ENCODE measurements at places on chromosomes 2 and 18.
A peak's percentile ranks its signal among the peaks of the same experiment; 100 is the strongest.

GRCh38 chr2:229914171-229914570, 7.6 kb downstream of the TRIP12 start:
- no peak for DNase-seq

DNA sequence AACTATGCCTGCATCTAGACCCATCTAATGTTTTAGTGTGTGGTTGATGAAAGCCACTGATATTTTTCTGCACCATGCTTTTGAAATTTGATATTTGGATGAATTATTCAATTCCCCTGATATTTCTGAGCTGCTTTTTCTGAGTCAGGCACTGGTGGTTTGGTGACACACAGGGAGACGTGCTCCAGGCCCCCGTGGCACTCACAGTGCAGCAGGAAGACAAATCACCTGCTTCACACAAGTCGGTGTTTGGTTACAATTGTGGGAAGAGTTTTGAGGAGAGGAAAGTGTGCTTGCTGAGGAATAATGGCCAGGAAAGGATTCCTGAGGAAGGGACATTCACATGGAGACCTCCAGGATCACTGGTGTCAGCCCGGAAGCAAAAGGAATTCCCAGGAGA, 179.7 kb downstream of the ACKR3 start:
- DNase-seq: peak; percentile 62

GRCh38 chr2:25879133-25879730, 945 bp upstream of the ASXL2 start:
- peak; percentile 46 for DNase-seq

DNA sequence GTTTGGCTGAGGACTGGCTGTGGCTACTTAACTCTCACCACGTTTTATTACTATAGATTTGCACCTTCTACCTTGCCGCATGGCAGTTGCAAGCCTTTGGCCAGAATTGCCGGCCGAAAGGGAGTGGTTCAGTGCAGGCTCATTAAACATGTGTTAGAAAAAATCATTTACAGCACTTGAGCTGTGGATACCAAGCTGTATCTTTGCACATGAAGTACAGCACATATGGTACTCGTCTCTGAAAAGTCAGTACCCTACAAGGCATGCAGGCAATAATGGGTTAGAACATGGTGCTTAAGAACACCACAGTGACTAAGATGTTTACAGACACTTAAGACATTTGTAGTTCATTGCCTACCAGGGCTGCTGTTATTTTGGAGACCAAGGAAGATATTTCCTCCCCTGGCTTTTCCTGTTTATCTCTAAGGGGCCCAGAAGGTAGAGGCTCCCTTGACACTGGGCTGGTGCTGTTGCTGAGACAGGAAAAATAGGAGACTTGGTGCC, 103.1 kb downstream of the ZNF532 start:
- no peak for DNase-seq

DNA sequence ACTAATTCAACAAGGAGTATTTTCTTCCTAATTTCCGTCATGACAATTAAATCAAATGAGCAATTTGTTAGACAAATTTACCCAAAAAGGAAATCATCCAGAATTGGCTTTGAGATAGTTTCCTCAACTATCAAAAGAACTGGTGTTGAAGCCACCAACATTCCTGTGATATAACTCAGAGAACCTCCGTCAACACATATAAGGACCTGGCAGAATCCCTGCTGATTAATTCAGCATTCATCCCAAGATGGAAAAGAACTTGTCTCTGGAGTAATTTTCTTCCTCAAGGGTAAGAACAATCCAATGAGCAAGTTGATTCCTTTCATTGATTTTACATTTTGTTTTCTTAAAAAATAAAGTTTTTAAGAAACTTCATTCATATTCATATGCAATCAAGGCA, 62.0 kb downstream of the MBD2 start:
- DNase-seq: no peak

DNA sequence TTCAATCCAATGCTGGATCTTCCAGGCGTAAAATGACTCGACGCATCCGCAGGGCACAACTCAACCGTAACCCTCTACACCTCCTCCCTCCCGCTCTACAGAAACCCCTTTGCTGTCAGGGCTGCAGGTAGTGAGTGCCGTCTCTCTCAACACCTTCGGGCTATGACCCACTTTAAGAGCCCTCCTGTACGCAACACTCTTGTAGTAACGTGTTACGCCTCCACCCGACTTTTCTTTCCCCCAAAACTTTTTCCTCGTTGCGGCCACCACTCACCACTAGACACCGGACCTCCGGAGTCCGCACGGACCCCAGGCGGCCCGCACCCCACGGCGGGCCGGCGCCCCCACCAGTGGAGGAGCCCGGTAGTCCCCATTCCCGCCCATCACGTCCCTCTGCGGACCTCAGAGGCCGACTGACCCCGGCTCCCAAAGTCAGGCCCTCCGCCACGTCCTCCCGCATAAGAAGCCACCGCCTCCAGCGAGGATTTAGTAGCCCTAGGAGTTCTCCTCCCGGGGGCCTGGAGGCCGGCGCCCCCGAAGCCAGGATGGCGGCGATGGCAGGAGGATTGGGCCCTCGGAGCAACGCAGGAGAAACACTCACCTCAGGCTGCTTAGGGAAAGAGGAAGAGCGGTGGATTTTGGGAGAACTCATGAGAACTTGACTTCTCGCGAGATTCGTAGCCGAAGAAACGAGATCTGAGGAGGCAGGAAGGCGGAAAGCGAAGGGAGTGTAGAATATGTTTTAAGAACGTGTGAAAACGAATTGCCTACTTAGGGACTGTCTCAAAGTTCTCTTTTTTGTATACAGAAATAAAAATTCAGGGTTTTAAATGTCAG, 5.0 kb upstream of the C18orf32 start:
- DNase-seq: peak; percentile 93

- peak; percentile 93 for DNase-seq
Measured at GRCh38 chr2:192151853-192152252, 42.9 kb downstream of the TMEFF2 start.

DNA sequence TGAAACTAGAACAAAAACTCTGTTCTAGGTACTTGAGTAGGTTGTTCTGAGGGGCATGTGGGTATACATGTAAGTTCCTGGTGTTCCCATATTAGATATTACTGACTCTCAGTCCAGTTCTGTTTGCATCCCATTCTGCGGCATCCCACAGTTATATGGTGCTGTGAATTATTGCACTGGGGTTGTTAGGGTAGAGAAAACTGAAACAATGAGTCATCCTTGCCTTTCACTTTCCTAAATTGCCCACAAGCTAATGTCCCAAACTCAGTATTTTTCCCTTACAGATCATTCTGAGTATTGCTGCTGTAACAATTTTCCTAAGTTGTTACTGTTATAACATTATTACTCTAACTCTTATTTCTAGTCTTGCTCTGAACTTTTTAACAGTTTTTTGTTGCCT, 3.0 kb downstream of the WDR75 start:
- no peak for DNase-seq

GRCh38 chr2:27940090-27940671, 49.7 kb downstream of the BABAM2 start:
- DNase-seq: no peak

GRCh38 chr18:449374-449773, 51.1 kb downstream of the COLEC12 start:
- no peak for DNase-seq

DNA sequence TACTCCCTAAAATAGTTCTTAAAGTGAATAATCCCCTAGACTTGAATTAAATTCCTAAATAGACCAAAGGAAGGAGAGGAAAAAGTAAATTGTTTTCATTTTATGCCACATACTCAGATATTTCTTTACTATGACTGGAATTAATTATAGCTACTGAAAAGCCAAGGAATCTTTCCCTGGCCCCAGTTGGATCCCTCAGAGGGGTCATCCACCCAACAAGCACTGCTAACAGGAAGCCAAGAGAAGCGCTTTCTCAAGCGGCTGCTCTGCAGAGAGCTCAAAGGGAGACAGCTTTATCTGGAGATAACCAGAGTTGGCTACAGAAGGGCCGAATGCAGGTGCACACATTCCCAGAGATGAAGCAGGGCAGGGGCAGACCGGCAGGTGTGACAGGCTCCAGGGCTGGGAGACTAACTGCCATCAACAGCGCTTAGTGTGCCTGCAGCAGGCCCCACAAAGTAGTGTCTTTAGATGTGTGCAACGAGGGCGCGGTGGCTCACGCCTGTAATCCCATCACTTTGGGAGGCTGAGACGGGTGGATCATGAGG, 51.1 kb downstream of the POLR1A start:
- DNase-seq: no peak
